ENCODE measurements at places on chromosomes 6 and 20.

DNA sequence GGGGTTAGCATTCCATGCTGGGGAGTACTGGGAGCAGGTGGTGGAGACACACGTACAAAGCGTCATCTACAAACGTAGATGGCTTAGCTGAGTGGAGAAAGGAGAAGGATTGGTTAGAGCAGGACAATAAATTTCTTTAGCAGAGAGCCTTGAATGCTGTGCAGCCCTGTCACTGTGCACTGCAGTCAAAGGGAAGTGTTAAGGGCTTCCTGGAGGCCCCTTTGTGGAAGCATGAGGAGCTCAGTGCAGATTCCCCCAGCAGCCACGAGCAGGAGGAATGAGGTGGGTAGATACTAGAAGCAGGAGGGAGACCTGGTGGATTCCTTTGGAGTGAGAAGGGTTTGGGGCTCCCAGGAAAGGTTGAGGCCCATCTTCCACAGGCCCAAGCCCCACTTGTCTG lies 6.1 kb upstream of the TREML4 start:
- DNase-seq = no peak

DNA sequence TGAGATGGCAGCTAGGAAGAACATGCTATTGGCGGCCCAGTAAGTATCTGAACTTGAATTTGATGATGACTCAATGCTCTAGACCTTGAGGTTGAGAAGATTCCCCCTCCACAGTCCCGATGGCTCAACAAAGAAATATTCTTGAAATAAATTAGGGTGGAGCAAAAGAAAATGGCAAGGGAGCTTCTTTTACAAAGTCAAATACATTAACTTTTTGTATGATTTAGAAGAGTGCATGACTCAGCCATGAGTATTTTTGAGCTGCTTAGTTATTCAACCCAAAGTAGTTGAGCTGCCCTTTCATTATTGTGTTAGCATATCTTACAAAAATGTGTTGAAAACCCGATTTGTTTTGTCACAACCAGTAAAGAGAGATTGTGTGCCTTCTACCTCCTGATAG lies 7.6 kb downstream of the TFAP2C start:
- no peak for DNase-seq

- no peak for DNase-seq
Measured at GRCh38 chr20:19456595-19457395, 244.4 kb downstream of the SLC24A3 start.

DNA sequence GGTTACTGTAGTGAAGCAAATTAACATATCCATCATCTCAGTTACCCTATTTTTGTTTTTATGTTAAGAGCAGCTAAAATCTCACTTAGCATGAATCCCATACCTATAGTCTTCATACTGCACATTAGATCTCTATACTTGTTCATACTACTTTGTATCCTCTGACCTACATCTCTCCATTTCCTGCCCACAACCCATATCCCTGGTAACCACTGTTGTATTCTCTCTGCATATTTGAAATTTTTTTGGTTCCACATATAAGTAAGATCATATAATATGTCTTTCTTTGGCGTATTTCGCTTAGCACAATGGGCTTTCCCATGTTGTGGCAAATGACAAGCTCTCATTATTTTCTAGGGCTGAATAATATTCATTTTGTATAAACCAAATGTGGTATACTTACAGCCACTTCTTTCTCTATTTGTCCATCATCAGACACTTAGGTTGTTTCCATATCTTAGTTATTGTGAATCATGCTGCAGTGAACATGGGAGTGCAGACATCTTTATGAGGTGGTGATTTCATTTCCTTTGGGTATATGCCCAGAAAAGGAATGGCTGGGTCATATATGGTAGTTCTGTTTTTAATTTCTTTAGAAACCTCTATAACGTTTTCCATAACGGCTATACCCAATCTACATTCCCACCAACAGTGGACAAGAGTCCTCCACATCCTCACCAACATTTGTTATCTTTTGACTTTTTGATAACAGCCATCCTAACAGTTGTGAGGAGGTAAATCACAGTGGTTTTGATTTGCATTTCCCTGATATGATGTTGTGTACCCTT lies 39.8 kb downstream of the BACH2 start:
- DNase-seq = no peak

Measured in ureter (tissue), 1 donor.